ENCODE measurements at places on chromosomes 7 and 10. TPM values are rescaled to one million over a fixed set of nuclear protein-coding genes. Genes with fewer than 3 reads are reported as not detected.
A peak's percentile ranks its signal among the peaks of the same experiment; 100 is the strongest.

DNA sequence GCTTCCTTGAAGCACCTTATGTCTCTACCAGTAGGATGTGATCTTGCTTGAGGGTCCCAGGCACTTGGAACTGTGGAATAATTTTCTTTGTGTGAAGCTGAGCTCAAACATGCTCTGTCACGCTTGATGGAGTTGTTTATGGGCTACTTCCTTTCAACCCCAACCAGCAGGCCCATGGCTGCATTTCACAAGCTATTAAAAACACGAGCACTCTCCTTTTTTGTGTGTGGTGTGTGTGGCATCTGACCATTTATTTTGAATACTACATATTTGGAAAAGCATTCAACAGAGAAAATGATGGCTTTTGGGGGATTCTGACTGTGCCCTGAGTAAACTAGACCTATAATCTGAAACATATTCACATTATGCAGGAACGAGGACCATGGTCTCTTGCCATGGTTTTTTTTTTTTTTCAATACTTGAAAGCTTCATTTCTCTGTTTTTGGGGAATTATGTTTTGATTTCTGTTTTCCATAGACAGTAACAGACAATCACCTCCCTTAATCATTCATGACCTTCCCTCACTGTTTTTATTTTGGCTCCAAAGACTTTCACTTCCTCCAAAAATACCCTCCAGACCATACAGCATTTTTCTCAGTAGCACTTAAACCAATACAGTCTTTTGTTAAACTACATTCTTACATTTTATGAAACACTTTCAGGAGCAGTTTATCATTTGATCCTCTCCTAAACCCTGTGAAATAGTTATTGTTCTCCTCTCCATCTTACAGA lies 233.6 kb upstream of the BMPER start:
- H3K27me3 ChIP-seq = no peaks in the 10 kb centered on the region
- no peak overlapping the region for H3K27ac ChIP-seq

DNA sequence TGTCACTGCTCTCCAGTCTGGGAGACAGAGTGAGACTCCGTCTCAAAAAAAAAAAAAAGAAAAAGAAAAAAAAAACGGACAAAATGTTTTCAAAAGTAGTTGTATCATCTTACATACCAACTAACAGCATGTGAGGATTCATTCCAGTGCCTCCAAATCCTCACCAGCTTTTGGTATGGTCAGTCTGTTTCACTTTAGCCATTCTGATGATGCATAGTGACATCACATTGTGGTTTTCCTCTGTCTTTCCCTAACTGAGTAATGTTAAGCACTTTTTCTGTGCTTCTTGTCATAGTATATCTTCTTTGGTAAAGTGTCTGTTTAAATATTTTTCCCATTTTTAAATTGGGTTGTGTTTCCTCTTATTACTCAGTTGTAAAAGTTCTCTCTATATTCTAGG lies 251.4 kb upstream of the CTBP2 start:
- H3K36me3 ChIP-seq = no peaks in the 10 kb centered on the region
- no peak overlapping the region for H3K4me3 ChIP-seq
- DNase-seq = no peak
- no peaks in the 10 kb centered on the region for H3K4me1 ChIP-seq
- H3K27ac ChIP-seq = no peak overlapping the region

DNA sequence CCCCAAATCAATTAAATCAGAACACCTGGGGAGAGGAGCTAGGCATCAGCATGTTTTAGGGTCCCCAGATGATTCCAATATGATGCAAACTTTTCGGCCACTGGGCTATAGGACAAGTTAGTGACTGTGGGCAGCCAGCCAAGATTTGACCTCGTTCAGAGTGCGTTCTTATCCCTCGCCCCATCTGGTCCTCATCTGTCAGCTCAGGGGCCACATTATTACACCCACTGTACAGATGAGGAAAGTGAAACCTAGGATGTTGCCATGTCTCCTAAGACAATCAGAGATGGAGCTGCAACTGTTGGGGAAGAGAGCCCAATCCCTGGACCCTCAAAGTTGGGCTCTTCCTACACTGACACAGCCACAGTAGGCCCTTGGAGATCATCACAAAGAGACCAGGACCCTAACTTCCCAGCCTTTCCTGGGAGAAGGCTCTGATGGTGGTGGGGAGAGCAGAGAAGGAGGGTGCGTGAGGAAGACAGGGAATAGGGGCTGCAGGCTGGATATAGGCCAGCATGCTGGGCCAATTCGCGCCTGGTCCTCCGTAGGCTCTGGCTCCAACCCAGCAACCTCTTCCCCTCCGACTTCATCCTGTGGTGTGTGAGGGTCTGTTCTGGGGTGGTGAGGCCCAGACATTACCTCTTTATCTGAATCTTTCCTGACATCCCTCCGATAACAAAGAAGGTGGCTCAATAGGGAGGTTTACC lies 109.4 kb upstream of the ZMIZ1 start:
- no peaks in the 10 kb centered on the region for H3K36me3 ChIP-seq
- no peak overlapping the region for H3K27ac ChIP-seq
- DNase-seq = no peak
- H3K27me3 ChIP-seq = no peaks in the 10 kb centered on the region
- H3K4me1 ChIP-seq = peaks cover 18% of the 10 kb centered on the region

GRCh38 chr7:129110258-129110981 lies 34.1 kb upstream of the TSPAN33 start:
- no peaks in the 10 kb centered on the region for H3K4me1 ChIP-seq
- no peak overlapping the region for H3K4me3 ChIP-seq
- H3K27ac ChIP-seq = no peak overlapping the region
- peaks cover 9% of the 10 kb centered on the region for H3K27me3 ChIP-seq

DNA sequence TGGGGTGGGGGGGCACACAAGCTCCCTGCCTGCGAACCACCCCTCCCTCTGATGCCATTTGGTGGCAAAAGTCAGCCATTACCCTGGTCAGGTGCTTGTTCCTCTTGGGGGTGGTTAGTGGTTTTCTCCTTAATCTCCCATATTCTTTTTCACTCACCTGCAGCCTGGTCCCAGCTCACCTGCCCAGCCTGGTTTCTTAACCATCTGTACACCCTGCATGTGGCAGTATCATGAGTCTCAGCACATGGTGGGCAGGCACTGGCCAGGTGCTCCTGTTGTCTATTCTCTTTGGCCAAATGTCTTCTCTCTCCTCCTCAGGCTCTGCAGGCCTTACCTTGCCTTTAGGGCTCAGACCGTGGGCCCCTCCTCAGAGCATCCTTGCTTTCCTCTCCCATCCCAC lies 30.5 kb downstream of the OGDH start:
- no peaks in the 10 kb centered on the region for H3K27me3 ChIP-seq
- H3K4me3 ChIP-seq = no peak overlapping the region
- DNase-seq = no peak
- H3K36me3 ChIP-seq = no peaks in the 10 kb centered on the region
- H3K4me1 ChIP-seq = peaks cover 84% of the 10 kb centered on the region

DNA sequence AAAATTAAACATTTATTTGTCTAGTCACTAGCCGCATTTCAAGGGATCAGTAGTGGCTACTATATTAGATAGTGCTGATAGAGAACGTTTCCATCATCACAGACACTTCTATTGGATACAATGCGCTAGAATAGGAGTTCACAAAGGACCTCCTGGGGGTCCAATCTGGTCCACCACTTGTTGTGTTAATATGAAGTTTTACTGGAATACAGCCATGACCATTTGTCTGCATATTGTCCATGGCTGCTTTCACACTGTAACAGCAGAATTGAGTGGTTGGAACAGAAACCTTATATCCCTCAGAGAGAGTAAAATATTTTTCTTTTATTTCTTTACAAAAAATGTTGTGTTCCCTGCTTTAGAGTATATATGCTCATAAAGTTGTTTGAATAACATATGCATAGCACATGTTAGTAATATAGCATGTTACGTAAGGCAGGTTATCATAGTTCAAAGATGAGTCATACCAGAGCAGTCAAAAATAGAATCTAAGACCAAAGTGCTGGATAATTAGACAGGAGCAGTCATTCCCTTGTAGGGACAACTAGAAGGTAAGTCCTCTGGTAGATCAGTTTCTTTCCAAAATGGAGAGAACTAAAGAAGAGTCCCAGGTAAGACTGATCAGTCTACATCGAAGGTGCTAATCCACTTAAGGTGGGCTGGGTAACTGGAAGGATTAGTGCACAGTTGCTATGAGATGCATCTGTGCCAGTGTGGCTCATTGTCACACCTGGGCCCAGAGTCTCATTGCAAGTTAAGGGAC lies 14.9 kb downstream of the BZW2 start:
- H3K27me3 ChIP-seq = no peaks in the 10 kb centered on the region
- no peak for DNase-seq
- H3K4me3 ChIP-seq = no peak overlapping the region

DNA sequence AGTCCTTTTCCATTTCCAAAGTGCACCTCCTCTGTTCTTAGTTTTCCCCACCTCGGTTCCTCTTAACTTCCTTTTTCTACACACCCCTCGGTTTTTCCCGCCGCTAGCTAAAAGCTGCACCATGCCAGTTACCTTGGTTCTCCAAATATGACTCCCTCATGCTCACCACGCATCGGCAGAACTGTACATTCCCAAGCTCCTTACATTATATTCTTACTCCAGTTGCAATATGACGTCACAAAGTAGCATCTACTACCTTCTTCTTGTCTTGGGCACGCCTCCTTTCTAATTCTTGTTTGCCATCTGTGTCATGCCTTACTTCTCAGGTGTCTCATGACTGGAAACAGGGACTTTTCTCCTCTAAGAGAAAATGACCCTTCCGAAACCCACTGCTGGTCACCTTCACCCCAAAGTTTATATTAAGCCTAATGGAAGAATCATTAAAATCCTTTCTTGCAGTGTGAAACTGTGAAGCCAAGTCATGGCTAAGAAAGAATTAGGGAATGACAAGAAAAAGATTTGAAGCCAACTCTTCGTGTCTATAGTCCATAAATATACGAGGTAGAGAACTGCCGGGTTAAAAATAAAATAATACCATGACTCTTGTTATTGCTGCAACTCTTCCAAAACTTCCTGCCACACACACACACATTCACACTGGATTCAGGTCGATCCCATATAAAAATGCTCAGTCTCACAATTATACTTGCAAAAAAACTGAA lies 1.7 kb downstream of the ESYT2 start:
- H3K4me3 ChIP-seq = peak overlapping the region; percentile 94
- peaks cover 7% of the 10 kb centered on the region for H3K4me1 ChIP-seq
- H3K27me3 ChIP-seq = no peaks in the 10 kb centered on the region

GRCh38 chr7:26958834-26959233 lies 94.4 kb upstream of the SKAP2 start:
- H3K36me3 ChIP-seq = no peaks in the 10 kb centered on the region
- H3K27me3 ChIP-seq = peaks cover 2% of the 10 kb centered on the region
- DNase-seq = no peak
- H3K27ac ChIP-seq = no peak overlapping the region
- no peak overlapping the region for H3K4me3 ChIP-seq
- no peaks in the 10 kb centered on the region for H3K4me1 ChIP-seq

GRCh38 chr7:39428221-39428620 lies 138.0 kb upstream of the YAE1 start:
- no peak overlapping the region for H3K27ac ChIP-seq
- no peak for DNase-seq
- H3K4me1 ChIP-seq = no peaks in the 10 kb centered on the region
- H3K27me3 ChIP-seq = no peaks in the 10 kb centered on the region

DNA sequence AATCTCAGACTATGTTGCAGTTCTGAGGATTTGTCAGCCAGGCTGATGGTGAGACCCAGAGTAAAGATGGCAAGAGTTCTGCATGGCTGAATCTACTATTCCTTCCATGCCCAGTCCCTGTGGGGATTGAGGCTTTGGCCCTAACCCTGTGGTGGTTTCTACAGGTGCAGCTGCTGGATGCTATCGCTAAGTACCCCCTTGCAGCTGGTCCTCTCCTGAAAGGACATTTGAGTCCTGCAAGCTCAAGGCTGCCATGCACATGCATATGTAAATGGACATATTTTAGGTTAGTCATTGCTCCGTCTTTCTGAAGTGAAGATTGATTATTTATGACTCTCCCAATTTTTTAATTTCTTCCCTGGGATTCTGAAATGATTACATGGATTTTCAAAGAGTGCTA lies 1122.2 kb upstream of the CELF2 start:
- no peaks in the 10 kb centered on the region for H3K36me3 ChIP-seq
- no peak overlapping the region for H3K27ac ChIP-seq
- no peak for DNase-seq
- no peak overlapping the region for H3K4me3 ChIP-seq
- H3K27me3 ChIP-seq = no peaks in the 10 kb centered on the region

- DNase-seq = peak; percentile 100
- peaks cover 6% of the 10 kb centered on the region for H3K4me1 ChIP-seq
- no peaks in the 10 kb centered on the region for H3K36me3 ChIP-seq
Observed at GRCh38 chr7:129224251-129225205, at the start of gene AHCYL2. Gene AHCYL2, plus strand, starts transcription at chr7:129225030.

GRCh38 chr7:93231259-93231658 lies 907 bp upstream of the VPS50 start:
- no peaks in the 10 kb centered on the region for H3K36me3 ChIP-seq
- no peaks in the 10 kb centered on the region for H3K27me3 ChIP-seq
- H3K27ac ChIP-seq = peak overlapping the region; percentile 84
- H3K4me1 ChIP-seq = peaks cover 17% of the 10 kb centered on the region
- peak overlapping the region; percentile 85 for H3K4me3 ChIP-seq
- DNase-seq = no peak

DNA sequence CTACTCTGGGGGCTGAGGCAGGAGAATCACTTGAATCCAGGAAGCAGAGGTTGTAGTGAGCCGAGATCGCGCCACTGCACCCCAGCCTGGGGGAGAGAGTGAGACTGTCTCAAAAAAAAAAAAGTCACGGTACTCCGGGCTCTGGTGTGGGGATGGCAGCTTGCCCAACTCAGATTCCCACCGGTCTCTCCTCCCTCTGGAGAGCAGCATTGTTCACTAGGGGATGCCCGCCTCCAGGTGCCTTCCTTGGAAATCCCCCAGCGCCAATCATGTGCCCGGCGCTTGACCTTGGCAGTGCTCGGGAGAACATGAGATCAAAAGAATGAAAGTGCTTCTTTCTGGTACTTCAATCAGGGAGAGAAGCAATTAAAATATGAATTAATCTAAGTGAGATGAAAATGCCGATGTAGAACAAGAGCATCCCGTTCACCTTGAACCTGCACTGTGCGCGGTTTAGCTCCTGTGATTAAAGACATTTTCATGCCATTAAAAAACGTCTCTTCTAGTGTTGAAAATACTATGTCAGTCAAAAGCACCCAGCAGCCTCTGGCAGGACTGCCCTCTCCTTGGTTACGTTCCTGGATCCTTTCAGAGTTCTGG lies 1127.3 kb upstream of the AUTS2 start:
- no peak for DNase-seq
- no peaks in the 10 kb centered on the region for H3K27me3 ChIP-seq
- no peaks in the 10 kb centered on the region for H3K4me1 ChIP-seq
- H3K27ac ChIP-seq = no peak overlapping the region
- no peaks in the 10 kb centered on the region for H3K36me3 ChIP-seq
- H3K4me3 ChIP-seq = no peak overlapping the region

DNA sequence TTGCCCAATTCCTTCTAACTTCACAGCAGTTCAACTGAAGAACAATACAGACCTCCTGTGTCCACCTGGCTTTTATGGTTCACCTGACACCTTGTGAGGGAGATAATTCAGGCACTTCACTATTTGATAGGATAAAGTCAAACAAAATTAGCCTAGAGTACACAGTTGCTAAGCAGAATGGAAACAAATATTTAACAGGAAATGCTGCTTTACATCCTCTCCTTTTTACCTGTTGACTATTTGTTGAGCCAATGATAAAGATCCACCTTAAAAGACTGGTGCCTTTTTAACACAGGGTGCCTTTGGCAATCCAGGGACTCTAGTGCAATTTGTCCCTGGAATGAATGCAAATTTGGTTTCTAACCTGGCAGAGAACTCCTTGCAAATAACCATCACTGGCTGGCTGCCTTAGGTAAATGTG lies 39.8 kb downstream of the ITPRID1 start:
- H3K4me1 ChIP-seq = no peaks in the 10 kb centered on the region
- H3K27ac ChIP-seq = no peak overlapping the region
- H3K27me3 ChIP-seq = no peaks in the 10 kb centered on the region

The KIFBP gene
- total RNA-seq = 21.4 TPM

Data from upper lobe of right lung (tissue), 1 donor.